NCI-H187 (cell line): ENCODE measurements at places on chromosomes 16 and 17.

- DNase-seq = no peak
These were observed 13.7 kb downstream of the PLCG2 start for GRCh38 chr16:81792828-81793227.

- DNase-seq = no peak
These were observed 25.5 kb upstream of the METRNL start for GRCh38 chr17:83053739-83054451.

- no peak for DNase-seq
These were observed 206.2 kb downstream of the CNTNAP4 start for GRCh38 chr16:76483307-76483909.

GRCh38 chr17:76998839-76999238 lies 130.6 kb downstream of the MGAT5B start:
- no peak for DNase-seq

- no peak for DNase-seq
These were observed 618.7 kb downstream of the KCNJ18 start for GRCh38 chr17:22310717-22311686.

- no peak for DNase-seq
These were observed 17.5 kb upstream of the FBXO47 start for GRCh38 chr17:38984666-38985065.

GRCh38 chr17:46264456-46265198 lies 30.3 kb upstream of the LRRC37A start:
- DNase-seq = no peak

DNA sequence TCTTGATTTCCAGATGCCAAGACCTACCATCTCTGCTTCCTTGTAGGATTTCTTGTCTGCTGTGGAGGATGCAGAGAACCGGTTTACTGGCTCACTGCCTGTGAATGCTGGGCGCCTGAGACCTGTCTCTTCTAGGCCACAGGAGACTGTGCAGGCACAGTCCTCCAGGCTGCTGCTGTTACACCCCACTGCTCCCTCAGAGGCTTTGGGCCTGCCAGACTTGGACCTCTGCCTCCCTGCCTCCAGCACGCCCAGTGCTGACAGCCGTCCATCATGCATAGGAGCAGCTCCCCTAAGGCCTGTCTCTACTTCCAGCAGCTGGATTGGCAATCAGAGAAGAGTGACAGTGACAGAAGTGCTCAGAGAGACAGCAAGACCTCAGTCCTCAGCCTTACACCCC lies 6.1 kb downstream of the HROB start:
- DNase-seq = no peak

DNA sequence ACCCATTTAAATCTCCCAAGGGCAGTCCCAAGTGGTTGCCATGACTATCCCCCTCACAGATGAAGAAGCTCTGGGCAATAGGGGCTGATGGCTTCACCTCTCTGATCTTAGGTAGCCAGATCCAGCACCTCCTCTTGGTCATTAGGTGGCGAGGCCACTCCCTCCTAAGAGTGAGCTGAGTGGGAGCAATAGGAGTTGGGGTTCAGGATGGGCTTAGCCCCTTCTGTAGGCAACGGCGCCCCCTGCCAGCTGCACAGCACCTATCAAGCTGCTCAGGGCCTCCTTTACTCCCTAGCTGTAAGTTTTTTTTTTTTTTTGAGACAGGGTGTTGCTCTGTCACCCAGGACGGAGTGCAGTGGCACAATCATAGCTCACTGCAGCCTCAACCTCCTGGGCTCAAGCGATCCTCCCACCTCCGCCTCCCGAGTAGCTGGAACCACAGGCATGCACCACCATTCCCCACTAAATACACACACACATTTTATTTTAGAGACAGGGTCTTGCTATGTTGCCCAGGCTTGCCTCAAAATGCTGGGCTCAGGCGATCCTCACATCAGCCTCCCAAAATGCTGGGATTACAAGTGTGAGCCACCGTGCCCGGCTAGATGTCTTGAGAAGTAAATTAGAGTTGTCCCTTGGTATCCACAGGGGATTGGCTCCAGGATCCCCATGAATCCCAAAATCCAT lies 3.5 kb upstream of the RRAD start:
- no peak for DNase-seq

DNA sequence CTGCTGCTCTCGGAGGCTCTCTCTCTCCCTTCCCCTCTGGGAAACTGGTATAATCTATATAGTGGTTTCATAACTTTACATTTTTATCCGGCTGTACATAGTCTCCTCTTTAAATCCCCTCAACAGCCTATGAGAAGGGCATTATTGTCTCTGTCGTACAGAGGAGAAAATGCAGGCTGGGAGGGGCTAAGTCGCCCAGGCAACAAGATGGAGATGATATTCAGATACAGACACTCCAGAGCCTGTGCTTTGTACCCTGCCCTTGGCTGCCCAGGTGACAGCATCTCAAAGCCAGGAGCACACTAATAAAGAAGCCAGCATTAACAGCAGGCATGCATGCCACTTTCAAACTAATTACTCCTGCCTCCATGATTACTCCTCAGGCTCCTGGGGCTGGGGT lies 4.7 kb upstream of the EIF1 start:
- DNase-seq = no peak

GRCh38 chr16:50676684-50677225 lies 4.4 kb downstream of the SNX20 start:
- DNase-seq = no peak

DNA sequence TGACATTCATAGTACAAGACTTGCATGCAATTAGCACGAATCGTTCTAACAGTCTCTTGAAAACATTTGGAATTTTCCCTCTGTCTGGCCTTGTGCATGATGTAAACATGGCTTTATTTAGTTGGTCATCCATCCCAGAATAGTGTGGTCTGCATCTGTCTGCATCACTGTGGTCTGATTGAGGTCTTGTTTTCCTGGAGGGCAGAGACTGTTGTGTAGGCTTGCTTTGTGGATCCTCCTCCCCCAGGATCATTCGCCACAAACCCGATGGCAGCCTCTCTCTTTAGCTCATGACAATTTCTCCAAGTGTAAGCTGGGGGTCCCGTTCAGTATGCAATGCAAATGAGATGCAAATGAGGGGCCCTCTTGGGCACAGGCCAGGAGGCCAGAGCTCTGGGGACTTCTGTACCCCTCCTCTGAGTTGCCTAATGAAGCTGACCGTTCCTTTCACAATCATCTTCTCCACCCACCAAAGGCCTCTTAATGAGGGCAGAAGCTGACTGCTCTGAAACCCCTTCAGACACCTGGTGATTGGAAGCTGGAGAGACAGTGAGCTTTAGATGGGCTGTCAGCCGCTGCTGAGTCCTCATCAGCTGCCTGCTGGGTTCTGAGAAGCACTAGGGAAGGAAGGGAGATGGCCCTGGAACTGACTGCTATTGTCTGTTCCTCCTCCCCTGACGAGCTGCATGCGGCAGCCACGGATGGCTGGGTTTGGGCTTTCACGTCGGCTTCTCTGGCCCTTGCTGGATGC lies 201.2 kb upstream of the CACNG3 start:
- no peak for DNase-seq
